Naive B cell (primary cell): ENCODE measurements at places on chromosomes 6 and 20.

GRCh38 chr6:163648868-163649267 is 234.3 kb downstream of the QKI start:
- DNase-seq: no peak

- no peak for DNase-seq
Observed at GRCh38 chr6:163331245-163331644, 83.3 kb upstream of the QKI start.

DNA sequence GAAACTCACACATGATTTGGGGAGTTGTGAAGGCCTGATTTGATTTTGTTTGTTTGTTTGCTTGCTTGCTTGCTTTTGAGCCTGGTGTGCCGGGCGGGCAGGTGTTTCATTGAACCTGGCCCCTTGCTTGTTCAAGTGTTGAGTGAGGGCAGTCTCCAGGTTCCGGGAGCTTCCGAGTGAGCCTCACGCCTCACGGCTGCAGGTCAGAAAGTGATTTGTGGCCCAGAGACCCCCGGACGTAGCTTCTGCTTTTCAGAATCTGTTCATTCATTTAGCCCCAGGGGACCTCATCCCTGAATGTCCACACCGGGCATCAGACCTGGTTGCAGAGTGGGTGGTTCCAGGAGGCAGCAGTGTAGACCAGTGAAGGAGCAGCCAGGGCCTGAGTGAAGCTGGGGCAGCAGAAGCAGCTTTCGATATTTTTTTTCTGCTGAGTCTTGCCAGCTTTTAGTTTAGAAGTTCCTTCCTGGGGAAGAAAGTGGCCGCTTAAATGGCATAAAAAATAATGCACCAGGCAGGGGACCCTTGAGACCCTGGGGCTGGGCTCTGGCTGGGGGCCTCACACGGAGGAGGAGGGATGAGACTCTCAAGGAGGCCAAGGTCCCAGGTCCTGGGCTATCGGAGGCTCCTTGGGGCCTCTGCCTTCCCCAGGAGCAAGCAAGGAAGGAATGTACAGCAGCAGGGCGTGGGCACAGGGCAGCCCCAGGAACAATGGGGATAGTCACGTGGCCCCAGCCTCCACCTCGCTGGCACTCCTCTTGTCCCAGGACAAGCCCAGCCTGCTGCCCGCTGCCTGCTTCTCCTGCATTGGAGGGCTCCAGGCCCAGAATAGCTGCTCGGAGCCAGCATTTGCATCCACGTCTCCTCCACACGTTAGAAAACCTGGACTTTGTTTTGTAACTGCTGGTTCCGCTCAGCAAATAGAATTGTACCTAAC is 89.2 kb upstream of the BHLHE23 start:
- no peak for DNase-seq

GRCh38 chr6:65943548-65943947 is 236.5 kb upstream of the EYS start:
- no peak for DNase-seq

DNA sequence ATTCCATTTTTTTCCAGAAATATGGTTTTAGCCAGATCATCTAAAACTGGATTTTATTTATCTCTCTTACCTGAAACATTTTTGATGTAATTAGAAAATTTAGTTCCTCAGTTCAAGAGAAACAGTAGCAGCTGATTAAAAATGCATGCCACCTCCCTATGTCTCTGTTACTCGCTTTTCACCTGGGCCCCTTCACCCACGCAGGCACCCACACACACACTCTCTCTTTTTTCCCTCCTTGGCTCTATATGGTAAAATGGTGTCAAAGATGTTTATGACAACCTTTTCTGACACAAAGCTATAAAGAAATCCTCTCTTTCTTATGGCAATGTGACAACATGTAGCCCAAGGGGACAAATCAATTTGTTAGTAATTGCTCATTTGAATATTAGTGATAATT is 5.8 kb upstream of the SGK1 start:
- DNase-seq: no peak

- DNase-seq: no peak
Observed at GRCh38 chr20:51034476-51034875, 11.6 kb upstream of the KCNG1 start.

DNA sequence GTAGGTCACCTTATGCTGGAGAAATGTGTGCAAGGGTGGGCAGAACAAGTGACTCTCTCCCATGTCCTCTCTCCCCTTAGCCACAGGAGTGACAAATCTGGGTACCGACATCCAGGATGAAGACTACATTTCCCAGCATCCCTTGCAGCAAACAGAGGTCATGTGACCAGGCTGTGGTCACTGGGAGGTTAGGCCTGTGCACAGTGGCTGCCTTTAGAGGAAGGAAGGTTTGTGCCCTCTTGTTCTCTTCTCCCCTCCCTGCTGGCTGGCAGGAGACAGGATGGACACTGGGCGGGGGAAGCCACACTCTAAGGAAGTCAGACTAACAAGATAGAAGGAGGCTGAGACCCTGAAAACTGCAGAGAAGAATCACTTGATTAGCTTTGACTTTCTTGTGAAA is 360.2 kb downstream of the PREX1 start:
- peak; percentile 5 for DNase-seq

DNA sequence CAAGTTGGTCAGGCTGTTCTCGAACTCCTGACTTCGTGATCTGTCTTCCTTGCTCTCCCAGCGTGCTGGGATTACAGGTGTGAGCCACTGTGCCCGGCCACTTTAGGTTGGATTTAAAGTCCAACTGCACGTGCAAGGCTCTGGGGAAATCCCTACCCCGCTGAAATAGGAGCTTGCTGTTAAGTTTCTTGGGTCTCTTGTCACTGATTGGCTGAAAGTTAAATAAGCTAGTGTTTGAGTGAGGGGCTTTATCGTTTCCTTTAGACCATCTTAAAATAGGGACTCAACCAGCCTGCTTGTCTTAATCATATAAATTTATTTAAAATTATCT is 11.1 kb upstream of the SERINC1 start:
- DNase-seq: no peak

DNA sequence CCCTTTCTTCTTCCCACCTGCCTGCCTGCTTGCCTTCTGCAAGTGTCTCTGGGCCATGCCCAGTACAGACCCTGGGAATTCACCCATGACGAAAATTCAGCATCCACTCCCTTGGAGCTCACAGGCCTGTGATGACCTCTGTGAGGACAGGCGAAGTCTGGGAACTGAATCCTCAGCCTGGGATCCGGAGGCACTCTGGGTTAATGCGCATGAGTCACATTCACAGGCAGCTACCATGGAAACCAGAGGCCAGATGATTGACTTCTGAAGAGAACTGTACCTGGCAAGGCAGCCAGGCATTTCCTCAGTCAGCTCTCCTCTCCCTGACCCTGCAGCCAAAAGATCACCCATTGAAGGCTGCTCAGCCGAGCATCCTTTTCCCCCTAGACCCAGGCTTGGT is 41.0 kb downstream of the SLC9A8 start:
- DNase-seq: no peak

DNA sequence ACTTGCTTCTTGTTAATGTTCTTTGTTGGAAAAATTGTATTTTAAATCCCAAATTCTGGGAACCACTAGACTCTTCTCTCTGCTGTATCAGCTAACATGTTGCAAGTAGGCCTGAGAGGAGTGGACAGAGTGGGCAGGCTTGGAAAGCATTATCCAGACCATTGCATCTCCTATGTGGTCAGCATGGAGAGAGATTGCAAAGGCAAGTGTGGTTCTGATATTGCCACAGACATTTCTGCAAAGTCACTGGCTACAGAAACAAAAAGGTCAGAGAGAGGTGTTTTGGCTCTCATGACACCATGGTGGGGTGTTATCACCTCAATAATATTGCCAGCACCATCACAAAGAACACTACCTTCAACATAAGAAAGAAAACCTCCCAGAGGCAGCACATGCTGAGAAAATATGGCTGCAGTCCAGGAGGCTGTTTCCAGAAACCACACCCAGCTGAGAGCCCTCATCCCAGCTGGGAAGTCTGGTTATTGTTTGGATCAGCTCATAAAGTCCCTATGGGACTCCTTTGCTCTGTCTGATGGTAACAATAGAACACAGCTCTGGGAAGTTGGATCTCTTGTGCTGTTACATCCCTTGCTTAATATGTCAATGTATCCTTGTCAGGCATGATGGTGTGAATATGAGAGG is 78.2 kb upstream of the TBX18 start:
- DNase-seq: no peak

GRCh38 chr6:152821525-152821924 is 70.9 kb downstream of the VIP start:
- DNase-seq: no peak

- no peak for DNase-seq
Observed at GRCh38 chr20:23156170-23156841, 70.2 kb upstream of the CD93 start.

GRCh38 chr6:129314575-129314974 is 395.4 kb downstream of the ARHGAP18 start:
- DNase-seq: no peak

GRCh38 chr6:118877806-118878205 is 16.1 kb upstream of the ASF1A start:
- no peak for DNase-seq

DNA sequence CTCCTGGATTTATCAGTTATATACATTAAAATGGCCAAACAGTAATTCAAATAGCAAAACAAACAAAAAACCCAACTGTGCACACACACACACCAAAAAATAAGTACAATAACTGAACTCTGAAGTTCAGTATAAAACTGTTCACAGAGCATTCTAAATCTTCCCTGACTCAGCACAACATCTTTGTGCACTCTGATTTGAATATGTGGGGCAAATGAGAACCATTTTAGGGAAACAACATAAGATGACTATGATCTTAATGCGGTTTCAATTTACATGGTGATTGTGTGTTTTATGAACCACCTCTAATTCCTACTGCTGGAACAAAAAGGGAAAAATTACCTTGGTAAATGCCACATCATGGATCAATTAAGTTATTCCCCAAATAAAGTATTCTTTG is 41.7 kb downstream of the PLAGL1 start:
- DNase-seq: no peak

DNA sequence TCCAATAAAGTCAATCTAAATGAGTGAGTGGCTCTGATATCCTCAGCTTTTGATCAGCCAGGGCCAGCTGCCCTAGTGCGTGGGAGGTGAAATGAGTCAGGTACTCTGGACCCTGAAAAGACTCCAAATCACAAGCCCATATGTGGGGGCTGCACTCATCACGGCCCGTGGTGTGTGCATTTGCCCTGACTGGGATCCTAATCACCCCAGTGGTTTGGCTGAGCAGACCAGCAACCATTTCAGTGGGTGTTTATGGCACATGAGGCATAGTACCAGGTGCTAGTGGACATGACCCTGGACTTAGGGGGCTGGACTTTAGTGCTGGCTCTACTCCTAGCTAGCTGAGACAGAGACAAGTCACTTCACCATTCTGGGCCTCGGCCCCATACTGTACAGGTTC is 39.4 kb downstream of the SCML4 start:
- DNase-seq: no peak

DNA sequence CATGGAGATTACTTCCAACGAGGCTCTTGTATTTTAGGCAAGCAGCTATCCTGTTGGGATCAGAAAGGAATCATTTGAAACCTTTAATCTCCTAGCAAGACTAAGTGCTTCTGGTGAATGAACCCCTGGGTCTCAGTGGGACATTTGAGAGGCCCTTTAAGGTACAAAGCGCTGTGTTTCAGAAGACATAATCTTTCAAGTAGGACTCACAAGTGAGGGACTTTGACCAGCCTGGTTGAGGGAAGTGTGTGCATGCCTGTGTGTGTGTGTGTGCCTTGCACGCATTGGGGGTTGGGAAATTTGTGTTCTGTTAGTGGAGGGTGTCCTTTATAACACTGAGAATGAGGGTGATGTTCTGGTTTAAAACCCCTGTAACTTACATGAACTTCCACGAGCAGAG is 64.4 kb upstream of the KCNG1 start:
- no peak for DNase-seq

GRCh38 chr6:136226027-136226673 is 24.0 kb downstream of the MTFR2 start:
- DNase-seq: peak; percentile 60

DNA sequence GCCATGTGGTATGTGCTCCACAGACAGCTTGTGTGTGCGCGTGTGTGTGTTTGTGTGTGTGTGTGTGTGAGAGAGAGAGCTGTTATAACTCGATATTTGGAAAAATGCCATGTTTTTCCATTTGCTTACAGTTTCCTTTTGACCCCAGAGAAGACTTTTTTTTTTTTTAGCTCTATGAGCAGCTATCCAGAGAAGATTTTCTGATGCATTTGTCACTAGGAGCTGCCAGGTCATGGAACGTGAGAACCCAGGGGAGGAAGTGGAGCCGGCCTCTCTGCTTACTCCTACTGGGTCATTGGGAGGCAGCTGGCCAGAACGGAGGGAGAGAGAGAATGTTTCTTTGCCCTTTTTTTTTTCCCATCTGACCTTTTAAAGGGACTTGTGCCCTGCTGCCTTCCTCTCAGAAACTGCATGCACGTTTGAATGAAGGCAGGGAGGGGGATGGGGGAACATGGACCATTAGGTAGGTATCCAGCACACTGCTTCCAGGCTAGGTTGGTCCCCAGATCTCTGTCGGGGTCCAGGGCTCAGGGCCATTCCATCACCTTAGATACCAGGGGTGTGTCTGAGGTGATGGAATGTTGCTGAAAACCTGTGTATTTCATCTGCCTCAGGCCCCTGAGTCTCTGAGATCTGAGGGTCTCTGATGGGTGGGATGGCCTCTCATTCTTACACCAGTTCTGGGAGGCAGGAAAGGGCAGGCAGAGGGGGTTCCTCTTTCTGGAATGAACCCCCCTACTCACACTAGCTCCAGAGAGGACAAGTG is 11.2 kb upstream of the MRPS18A start:
- no peak for DNase-seq

- DNase-seq: no peak
Observed at GRCh38 chr6:87237804-87238203, 82.4 kb downstream of the ZNF292 start.

DNA sequence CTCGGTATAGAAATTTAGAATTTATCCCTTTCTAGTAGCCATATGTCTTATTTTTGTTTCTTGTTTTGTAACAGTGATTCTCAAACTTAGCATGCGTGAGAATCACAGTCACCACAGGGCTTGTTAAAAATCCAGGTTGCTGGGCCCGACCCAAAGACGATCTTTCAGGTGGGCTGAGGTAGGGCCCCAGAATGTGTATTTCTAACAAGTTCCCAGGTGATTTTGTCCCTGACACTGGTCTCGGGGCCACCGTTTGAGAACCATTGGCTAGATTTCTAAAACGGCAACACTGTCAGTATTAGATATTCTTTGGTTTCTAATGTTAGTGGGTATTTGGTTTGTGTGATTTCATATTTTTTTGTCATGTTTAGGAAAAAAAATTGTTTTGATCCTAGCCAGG is 9.9 kb downstream of the PFDN4 start:
- no peak for DNase-seq

DNA sequence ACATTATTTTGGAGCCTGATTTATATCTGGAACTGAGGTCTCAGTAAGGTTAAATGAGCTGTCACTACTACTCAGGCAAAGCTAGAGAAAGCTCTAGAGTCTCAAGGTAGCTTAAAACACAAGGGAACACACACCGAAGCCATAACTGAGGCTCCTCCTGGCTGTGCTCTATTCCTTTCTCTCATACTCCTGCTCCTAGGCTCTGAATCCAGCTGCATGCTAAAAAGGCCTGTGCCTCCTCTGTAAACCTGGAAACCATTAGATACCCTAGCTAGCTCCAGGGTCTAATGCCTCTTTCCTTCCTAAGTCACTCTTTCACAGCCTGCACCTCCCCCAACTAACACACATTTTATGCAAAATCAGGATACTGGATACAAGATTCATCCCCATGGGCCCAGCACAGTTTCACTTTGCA is 17.1 kb downstream of the RIPOR2 start:
- peak; percentile 19 for DNase-seq
